Panc1 (cell line): ENCODE measurements at places on chromosomes 4 and X. TPM values are rescaled to one million over a fixed set of nuclear protein-coding genes. Genes with fewer than 3 reads are reported as not detected.

DNA sequence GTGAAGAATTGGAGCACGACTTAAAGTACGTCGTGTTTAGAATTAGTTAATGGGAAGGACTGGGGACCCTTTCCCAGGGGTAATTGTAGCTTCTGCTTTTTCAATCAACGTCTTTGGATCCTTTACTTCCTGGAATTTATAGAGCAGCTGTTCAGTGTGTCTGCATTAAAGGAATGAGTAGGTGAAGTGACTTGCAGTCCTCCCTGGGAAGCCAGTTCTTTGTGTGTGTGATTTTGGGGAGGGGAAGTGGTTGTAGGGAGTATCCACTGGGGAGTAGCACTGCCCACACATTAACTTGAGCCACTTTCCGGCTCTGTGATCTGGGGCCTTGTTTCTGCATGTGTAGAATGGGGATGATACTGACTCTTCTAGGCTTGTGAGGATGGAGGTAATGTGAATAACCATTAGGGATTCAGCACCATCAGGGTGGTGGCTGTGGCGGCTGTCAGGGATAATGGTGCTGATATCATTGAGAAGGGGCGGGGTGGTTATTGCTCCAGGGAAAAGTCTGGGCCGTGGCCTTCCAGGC, 54.7 kb downstream of the TMEM131L start:
- no peak for DNase-seq
- H3K27me3 ChIP-seq, result no peaks in the 10 kb centered on the region
- H3K27ac ChIP-seq, result no peak overlapping the region
- H3K4me3 ChIP-seq, result no peak overlapping the region
- peaks cover 6% of the 10 kb centered on the region for H3K4me1 ChIP-seq

- H3K27me3 ChIP-seq, result no peaks in the 10 kb centered on the region
- no peak for DNase-seq
- no peaks in the 10 kb centered on the region for H3K4me1 ChIP-seq
- no peak overlapping the region for H3K4me3 ChIP-seq
- no peak overlapping the region for H3K27ac ChIP-seq
- no peaks in the 10 kb centered on the region for H3K36me3 ChIP-seq
Measured at GRCh38 chrX:106581856-106582255, 29.9 kb upstream of the RADX start.

DNA sequence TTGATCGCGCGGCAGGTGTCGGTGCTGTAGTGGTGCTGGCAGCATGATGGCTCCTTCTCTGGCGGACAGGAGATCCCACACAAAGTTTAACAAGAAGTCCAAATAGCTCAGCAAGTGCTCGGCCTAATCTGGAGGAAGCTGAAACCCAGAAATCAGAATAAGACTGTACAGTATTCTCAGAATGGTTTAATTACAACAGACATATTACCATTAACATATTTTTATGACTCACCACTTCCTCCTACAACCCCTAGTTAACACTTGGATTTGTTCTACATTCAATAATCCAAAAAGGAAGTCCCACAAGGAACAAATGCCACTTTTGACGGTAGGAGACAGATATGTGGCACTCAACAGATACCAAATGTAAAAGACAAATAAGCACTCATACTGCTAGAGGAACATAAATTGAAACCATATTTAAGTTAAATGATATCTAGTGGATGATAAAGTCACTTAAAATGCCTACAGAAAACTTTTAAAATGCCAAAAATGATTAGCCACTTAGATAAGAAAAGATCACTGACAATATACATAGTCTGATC, 91.2 kb downstream of the HUWE1 start:
- no peak for DNase-seq
- H3K36me3 ChIP-seq, result peaks cover 32% of the 10 kb centered on the region
- no peak overlapping the region for H3K4me3 ChIP-seq
- H3K27me3 ChIP-seq, result no peaks in the 10 kb centered on the region
- H3K4me1 ChIP-seq, result no peaks in the 10 kb centered on the region
- no peak overlapping the region for H3K27ac ChIP-seq

- no peaks in the 10 kb centered on the region for H3K36me3 ChIP-seq
- DNase-seq, result no peak
- no peak overlapping the region for H3K27ac ChIP-seq
- no peak overlapping the region for H3K4me3 ChIP-seq
- no peaks in the 10 kb centered on the region for H3K4me1 ChIP-seq
Measured at GRCh38 chrX:119728487-119728886, 29.9 kb upstream of the SOWAHD start.

DNA sequence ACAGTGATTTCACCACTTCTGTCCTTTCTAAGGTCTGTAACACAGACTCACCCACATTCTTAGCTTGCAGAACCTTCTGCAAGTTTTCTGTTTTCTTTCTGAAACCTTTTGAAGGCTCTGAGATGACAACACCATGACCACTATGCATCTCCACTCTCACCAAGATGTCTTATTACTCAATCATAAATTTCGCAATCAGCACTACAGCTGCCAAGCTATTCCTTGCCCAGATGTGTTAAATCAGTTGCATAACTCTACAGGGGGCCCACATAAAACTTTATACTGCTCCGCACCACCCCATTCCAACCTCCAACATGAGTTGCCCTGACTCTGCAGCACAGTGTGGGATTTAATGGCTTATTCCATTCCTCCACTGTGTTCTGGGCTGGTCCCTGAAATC, 229.9 kb downstream of the COL25A1 start:
- DNase-seq, result no peak
- no peaks in the 10 kb centered on the region for H3K4me1 ChIP-seq
- no peaks in the 10 kb centered on the region for H3K36me3 ChIP-seq
- H3K27ac ChIP-seq, result no peak overlapping the region
- no peaks in the 10 kb centered on the region for H3K27me3 ChIP-seq
- H3K4me3 ChIP-seq, result no peak overlapping the region

Gene IL9R
- 0.46 TPM for total RNA-seq

GRCh38 chr4:66000510-66001117, 330.3 kb upstream of the EPHA5 start:
- DNase-seq, result no peak
- H3K4me3 ChIP-seq, result no peak overlapping the region
- H3K36me3 ChIP-seq, result no peaks in the 10 kb centered on the region; the same call in 1 of the 2 replicates
- no peaks in the 10 kb centered on the region for H3K27me3 ChIP-seq

GRCh38 chr4:167339781-167340180, 105.5 kb upstream of the SPOCK3 start:
- no peaks in the 10 kb centered on the region for H3K4me1 ChIP-seq
- H3K27ac ChIP-seq, result no peak overlapping the region
- DNase-seq, result no peak
- H3K4me3 ChIP-seq, result no peak overlapping the region

GRCh38 chr4:121693886-121694285, 2.9 kb downstream of the ANXA5 start:
- H3K27ac ChIP-seq, result no peak overlapping the region
- peak overlapping the region; percentile 18; the same call in 1 of the 2 replicates for H3K4me3 ChIP-seq
- H3K27me3 ChIP-seq, result no peaks in the 10 kb centered on the region
- H3K36me3 ChIP-seq, result peaks cover 3% of the 10 kb centered on the region

DNA sequence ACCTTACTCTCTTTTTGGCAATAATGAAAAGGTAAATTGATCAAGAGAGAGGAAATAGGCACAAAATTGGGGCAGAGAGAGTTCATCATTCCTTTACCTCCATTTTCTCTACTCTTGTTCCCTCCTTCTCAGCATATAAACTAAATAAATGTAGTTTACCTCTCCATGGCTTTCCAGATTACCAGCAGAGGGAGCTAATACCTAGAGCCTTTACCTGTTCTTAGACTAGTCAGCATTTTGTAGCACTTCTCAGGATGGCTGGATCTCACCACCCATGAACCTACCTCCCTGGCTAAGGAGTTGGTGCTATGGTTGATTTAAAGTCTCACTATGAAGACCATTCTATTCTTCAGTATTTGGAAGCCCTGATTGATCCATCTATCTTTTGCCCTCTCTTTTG, 15.7 kb downstream of the OFD1 start:
- H3K27ac ChIP-seq, result no peak overlapping the region
- no peaks in the 10 kb centered on the region for H3K4me1 ChIP-seq
- H3K36me3 ChIP-seq, result no peaks in the 10 kb centered on the region; the same call in 1 of the 2 replicates
- H3K4me3 ChIP-seq, result no peak overlapping the region
- no peaks in the 10 kb centered on the region for H3K27me3 ChIP-seq

DNA sequence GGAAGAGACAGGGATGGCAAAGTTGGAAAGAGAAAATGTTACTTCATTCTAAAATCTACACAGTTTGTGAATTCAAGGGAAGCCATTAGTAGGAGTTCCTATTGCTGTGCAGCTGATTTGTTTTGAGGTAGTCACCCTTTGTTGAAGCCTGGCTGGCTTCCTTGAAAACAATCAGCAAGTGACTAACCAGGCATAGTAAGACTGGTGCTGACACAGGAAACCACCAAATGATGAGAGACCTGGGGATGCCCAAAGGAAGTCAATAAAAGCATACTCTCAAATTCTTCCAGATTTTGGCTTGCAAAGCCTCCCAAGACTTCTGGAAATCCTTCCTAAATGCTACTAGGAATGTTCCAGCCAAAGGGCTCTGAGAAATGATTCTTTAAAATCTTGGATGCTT, 23.9 kb upstream of the PRDM8 start:
- H3K4me1 ChIP-seq, result no peaks in the 10 kb centered on the region
- H3K36me3 ChIP-seq, result no peaks in the 10 kb centered on the region
- no peak overlapping the region for H3K27ac ChIP-seq
- H3K4me3 ChIP-seq, result no peak overlapping the region
- H3K27me3 ChIP-seq, result no peaks in the 10 kb centered on the region

Gene TBL1X
- total RNA-seq, result 14.6 TPM

DNA sequence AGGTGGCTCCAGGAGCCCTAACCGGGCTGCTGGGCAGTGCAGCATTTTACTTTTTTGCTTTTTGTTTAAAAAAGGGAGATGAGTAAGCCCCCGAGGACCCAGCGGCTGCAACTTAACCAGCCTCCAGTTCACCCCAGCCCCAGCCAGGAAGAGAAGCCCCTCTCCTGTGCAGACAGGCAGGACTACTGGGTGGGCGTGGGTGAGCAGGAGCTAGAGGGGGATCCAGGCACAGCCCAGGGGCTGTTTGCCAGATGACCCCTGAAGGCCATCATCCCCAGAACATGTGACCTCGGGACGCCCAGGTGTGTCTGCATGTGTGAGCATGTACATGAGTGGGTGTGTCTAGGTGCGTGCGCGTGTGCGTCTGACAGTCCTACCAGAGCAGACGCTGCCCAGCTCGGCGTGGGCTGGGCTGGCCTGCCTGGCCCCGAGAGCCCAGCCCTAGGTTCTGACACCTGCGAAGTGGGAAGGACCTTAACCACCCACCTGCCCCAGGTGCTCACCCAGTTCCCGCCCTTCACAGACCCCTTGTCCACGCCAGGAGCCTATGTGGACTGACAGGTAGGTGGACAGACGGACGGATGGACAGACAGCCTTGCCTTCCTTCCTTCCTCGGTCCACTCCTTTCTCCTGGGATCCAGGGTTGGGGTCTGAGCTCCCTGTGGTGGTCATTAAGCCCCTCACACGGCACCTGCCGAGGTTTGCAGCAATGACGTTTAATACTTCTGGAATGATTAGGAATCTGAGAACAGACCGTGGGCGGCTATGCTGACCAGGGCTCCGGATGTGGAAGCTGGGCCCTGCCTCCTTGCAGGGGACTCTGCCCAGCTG, 7.8 kb upstream of the HAUS3 start:
- H3K4me1 ChIP-seq, result no peaks in the 10 kb centered on the region
- H3K27me3 ChIP-seq, result no peaks in the 10 kb centered on the region
- H3K36me3 ChIP-seq, result no peaks in the 10 kb centered on the region
- H3K4me3 ChIP-seq, result no peak overlapping the region
- no peak for DNase-seq

Gene ADGRG4
- not detected for total RNA-seq

Gene BRCC3
- 37.4 TPM for total RNA-seq

DNA sequence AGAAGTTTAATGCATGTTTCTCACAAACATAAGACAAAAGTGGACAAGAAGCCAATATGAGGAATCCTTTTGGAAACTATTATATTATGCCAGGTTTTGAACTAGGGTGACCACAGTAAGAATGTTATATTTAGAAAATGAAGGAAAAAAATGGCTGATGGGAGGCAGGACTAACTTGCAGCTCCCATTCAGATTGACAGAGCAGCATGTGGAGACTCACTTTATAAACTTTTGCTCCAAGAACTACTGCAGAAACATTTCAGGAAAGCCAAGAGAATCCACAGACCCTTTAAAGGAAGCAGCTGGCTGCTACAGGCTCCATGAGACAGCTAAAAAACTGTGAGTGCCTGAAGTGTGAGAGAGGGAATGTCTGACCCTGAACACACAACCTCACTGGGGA, 738.6 kb upstream of the GRIA3 start:
- H3K4me1 ChIP-seq, result no peaks in the 10 kb centered on the region
- H3K27me3 ChIP-seq, result no peaks in the 10 kb centered on the region
- H3K27ac ChIP-seq, result no peak overlapping the region
- no peak overlapping the region for H3K4me3 ChIP-seq
- no peak for DNase-seq
- H3K36me3 ChIP-seq, result no peaks in the 10 kb centered on the region

DNA sequence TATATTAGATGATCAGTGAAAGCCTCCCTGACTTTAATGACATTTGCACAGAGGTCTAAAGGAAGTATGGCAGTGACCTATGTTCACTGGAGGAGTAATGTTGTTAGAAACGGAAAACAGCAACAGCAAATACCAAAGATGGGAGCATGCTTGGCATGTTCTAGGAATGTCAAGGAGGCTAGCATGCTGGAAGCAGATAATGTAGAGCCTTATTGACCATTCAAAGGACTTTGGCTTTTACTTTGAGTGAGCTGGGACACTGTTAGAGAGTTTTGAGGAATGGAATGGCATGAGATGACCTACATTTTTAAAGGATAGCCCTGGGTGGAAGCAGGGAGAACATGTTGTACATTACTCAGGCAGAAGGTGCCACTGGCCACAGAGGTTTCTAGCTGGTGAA, 6.0 kb downstream of the RPA4 start:
- no peaks in the 10 kb centered on the region for H3K4me1 ChIP-seq
- no peak for DNase-seq
- no peaks in the 10 kb centered on the region for H3K27me3 ChIP-seq
- no peaks in the 10 kb centered on the region for H3K36me3 ChIP-seq
- no peak overlapping the region for H3K4me3 ChIP-seq

Gene ZNF141
- not detected for total RNA-seq

Gene ADH1B
- 0.98 TPM for total RNA-seq

- DNase-seq, result no peak
- H3K4me1 ChIP-seq, result no peaks in the 10 kb centered on the region
- H3K27me3 ChIP-seq, result no peaks in the 10 kb centered on the region
- no peak overlapping the region for H3K27ac ChIP-seq
Measured at GRCh38 chrX:143472347-143472938, 44.8 kb downstream of the SPANXN3 start.

DNA sequence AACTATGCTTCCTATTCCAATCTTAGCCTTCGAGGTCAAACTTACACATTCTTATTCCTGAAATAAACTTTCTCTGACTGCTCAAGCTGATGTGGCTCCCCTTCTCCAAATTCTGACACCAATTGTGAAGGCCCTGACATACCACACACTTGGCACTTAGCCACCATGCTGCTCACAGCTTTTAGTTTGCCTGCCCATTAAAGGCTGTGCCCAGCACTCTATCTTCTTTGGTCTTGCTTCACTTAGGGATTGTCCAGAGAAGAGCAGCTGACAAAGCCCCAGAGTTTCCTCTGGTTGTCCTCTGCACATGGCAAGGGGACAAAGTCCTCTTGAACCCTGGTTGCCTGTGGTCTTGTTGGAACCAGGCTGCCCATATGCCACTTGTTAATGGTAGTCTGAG, 126.1 kb downstream of the ARHGEF9 start:
- no peaks in the 10 kb centered on the region for H3K27me3 ChIP-seq
- H3K27ac ChIP-seq, result no peak overlapping the region
- no peak for DNase-seq
- no peak overlapping the region for H3K4me3 ChIP-seq
- H3K36me3 ChIP-seq, result no peaks in the 10 kb centered on the region

GRCh38 chr4:60962286-60962685, 237.8 kb upstream of the ADGRL3 start:
- no peaks in the 10 kb centered on the region for H3K27me3 ChIP-seq
- H3K36me3 ChIP-seq, result no peaks in the 10 kb centered on the region
- H3K4me3 ChIP-seq, result no peak overlapping the region
- DNase-seq, result no peak
- no peaks in the 10 kb centered on the region for H3K4me1 ChIP-seq
